Neural progenitor cell (in vitro differentiated cells): ENCODE measurements at places on chromosomes 6 and 20. TPM values are rescaled to one million over a fixed set of nuclear protein-coding genes. Genes with fewer than 3 reads are reported as not detected.

The PSORS1C1 gene
- not detected in 2 replicates for total RNA-seq

The TXLNB gene
- total RNA-seq = 0.06 TPM in 2 replicates

- no peaks in the 10 kb centered on the region for H3K27me3 ChIP-seq
- H3K27ac ChIP-seq = no peak overlapping the region
- DNase-seq = no peak
- no peak overlapping the region for H3K4me3 ChIP-seq
- no peaks in the 10 kb centered on the region for H3K36me3 ChIP-seq
Measured at GRCh38 chr6:36241728-36242127, 28.1 kb upstream of the PNPLA1 start.

- H3K4me1 ChIP-seq = peaks cover 27% of the 10 kb centered on the region
- H3K27ac ChIP-seq = no peak overlapping the region
- no peak for DNase-seq
- H3K36me3 ChIP-seq = no peaks in the 10 kb centered on the region
Measured at GRCh38 chr20:21026951-21027350, 79.2 kb downstream of the LINC00237 start.

GRCh38 chr6:168116438-168116974, 37.5 kb upstream of the FRMD1 start:
- H3K36me3 ChIP-seq = no peaks in the 10 kb centered on the region
- DNase-seq = no peak
- no peak overlapping the region for H3K4me3 ChIP-seq
- no peak overlapping the region for H3K27ac ChIP-seq
- H3K27me3 ChIP-seq = no peaks in the 10 kb centered on the region

- H3K27ac ChIP-seq = no peak overlapping the region
- DNase-seq = no peak
- H3K36me3 ChIP-seq = peaks cover 3% of the 10 kb centered on the region
Measured at GRCh38 chr6:65570340-65570739, 136.7 kb downstream of the EYS start.

GRCh38 chr20:9829835-9830234, 9.0 kb downstream of the PAK5 start:
- DNase-seq = peak; percentile 29
- no peak overlapping the region for H3K4me3 ChIP-seq
- no peak overlapping the region for H3K27ac ChIP-seq
- H3K27me3 ChIP-seq = peaks cover 4% of the 10 kb centered on the region
- H3K4me1 ChIP-seq = no peaks in the 10 kb centered on the region

The BMP6 gene
- 0.37 and 0.41 TPM in 2 replicates for total RNA-seq

DNA sequence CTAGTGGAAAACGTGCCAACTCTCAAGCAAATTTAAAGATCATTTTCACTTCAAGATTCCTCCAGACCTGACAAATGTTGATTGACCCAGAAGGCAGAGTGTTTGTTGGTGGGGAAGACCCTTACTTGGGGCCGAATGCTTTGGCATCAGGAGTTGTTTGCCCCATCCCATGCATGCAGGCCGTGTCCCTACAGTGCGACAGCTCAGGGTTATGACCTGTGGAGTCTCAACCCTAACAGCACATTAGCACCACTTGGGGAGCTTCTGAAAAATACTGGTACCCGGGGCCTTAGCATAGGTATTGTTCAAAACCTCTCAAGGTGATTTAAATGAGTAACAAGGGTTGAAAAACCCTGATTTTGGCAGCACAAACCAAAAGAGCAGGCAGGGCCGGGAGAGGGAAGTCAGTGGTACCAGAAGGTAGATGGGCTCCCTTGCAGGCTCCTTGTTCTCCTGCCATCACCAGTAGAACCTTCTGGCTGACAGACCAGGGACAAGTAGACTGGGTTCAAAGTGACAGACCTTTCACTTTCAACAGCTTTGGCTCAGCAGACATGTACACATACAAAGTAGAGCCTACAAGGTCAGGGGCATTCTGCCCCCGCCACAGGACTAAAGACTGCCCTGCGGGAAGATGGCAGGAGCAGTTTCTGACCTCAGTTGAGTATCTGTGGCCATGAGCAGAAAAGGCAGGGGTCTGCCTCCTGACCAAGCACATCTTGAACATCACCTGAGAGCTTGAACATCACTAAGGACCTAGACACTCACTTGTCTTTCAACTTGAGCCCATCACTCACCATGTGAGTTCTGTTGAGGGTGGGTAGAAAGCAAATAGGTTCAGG, 39.6 kb downstream of the PLCG1 start:
- no peak overlapping the region for H3K27ac ChIP-seq
- H3K36me3 ChIP-seq = no peaks in the 10 kb centered on the region
- H3K27me3 ChIP-seq = no peaks in the 10 kb centered on the region
- peaks cover 40% of the 10 kb centered on the region for H3K4me1 ChIP-seq

GRCh38 chr6:168774381-168774780, 333.4 kb downstream of the SMOC2 start:
- no peak overlapping the region for H3K4me3 ChIP-seq
- no peaks in the 10 kb centered on the region for H3K4me1 ChIP-seq
- H3K36me3 ChIP-seq = no peaks in the 10 kb centered on the region
- H3K27me3 ChIP-seq = no peaks in the 10 kb centered on the region
- no peak for DNase-seq

The CAP2 gene
- 18.4 and 27.4 TPM in 2 replicates for total RNA-seq
